ENCODE measurements at places on chromosomes 5 and 9. TPM values are rescaled to one million over a fixed set of nuclear protein-coding genes. Genes with fewer than 3 reads are reported as not detected.

The RGS7BP gene
- total RNA-seq = 0.24 TPM

GRCh38 chr9:118567861-118568260, 801.4 kb downstream of the BRINP1 start:
- no peak for DNase-seq

The SOX30 gene
- 0.15 TPM for total RNA-seq

- no peak for DNase-seq
Measured at GRCh38 chr9:87535817-87536539, 38.3 kb downstream of the DAPK1 start.

DNA sequence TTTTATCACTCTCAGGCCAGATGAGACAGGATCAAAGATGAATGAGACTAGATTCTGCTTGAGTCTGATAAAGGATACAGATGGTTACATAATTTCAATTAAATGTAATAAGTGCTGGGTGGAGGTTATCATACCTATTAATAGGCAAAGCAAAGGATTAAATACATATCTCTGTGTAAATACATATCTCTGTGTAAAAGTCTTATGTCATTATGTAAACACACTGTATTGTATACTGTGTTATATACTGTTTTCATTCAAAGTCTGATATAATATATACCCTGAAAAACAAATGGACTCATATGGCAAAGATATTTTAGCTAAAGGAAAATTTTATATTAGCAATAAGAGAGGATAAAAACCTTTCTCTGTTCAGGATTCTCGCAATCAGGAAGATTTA, 605.8 kb upstream of the PTGER4 start:
- DNase-seq = no peak

DNA sequence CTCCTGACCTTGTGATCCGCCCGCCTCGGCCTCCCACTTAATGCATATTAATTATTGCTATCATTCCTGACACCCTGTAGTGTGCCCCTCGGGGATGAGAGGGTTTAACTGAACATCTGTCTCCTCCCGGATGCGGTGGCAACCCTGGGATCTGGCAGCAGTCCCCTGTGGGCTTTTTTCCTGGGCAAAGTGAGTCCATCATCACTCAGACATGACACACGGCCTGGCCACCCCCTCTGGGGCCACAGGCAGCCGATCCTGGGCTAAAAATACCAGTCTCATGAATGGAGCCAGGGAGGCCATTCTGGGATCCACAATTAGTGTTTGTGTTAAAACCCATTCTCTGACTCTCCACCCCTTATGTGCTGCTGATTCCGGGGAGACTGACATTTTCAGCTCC, 161.2 kb downstream of the RGS3 start:
- no peak for DNase-seq

GRCh38 chr5:150765799-150766169, 7.0 kb upstream of the DCTN4 start:
- no peak for DNase-seq

The LCN1 gene
- total RNA-seq = not detected

DNA sequence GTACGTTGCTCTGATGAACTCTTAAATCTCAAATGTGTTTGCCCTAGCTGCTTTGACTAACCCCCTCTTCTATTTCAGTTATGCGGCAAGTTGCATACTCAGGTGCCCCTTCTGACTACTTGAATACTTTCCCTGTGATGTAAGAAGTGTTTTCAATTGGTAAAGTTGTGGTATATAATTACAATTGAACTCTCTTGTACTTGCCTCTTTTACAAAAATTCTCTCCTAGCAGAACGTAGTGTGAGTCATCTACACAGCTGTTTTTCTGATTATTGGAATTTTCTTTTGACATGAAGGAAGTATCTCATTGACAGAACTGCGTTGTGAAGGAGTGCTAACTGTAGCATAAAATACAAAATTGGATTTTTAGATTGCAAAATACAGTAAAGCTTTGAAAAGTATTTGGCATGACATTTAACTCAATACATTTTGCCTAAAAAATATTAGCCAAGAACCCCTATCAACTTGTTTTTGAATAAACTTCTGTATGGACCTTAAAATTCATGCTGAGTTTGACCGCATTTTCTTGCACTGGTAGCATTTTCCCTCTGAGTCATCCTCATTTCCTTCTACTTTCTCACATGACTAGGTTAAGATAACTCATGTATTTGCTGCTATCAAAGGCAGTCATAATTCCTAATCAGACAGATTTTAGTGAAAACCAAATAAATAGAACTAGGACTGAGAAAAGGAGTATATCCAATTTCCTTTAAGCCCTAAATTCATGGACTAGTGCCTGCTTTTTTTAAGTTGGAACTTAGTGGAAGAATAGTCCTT, 6.3 kb downstream of the CRHBP start:
- DNase-seq = no peak

GRCh38 chr9:120931231-120932085, 4.9 kb upstream of the TRAF1 start:
- no peak for DNase-seq

GRCh38 chr9:75892216-75892911, 1.9 kb downstream of the PCSK5 start:
- peak; percentile 58 for DNase-seq

- no peak for DNase-seq
Measured at GRCh38 chr5:52448111-52448510, 339.6 kb upstream of the ITGA1 start.

- no peak for DNase-seq
Measured at GRCh38 chr9:130192382-130192999, 20.3 kb downstream of the NCS1 start.

- no peak for DNase-seq
Measured at GRCh38 chr5:74294231-74294705, 346.3 kb downstream of the ENC1 start.

DNA sequence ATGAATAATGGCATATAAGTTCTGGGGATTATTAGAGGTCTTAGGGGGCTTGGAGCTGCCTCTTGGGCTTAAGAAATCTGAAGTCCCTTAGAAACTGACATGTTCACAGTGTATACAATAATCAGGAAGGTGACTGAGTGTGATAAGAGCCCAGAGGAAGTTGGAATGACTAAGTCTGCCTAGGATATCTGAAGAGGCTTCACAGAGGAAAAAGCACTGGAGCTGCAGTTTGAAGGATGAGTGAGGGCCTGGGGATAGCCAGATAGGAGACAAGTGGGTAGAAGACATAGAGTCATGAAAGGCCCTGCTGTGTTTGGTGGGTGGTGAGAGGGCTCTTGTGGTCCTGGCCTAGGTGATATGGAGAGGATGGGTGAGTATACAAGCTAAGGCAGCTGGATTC, 8.8 kb downstream of the NEUROG1 start:
- no peak for DNase-seq

The BSPRY gene
- total RNA-seq = 39.9 TPM

The SH3PXD2B gene
- total RNA-seq = 12.6 TPM

- no peak for DNase-seq
Measured at GRCh38 chr9:114719290-114719689, 37.3 kb upstream of the TEX48 start.

GRCh38 chr5:155101697-155102096, 88.1 kb downstream of the KIF4B start:
- DNase-seq = no peak

DNA sequence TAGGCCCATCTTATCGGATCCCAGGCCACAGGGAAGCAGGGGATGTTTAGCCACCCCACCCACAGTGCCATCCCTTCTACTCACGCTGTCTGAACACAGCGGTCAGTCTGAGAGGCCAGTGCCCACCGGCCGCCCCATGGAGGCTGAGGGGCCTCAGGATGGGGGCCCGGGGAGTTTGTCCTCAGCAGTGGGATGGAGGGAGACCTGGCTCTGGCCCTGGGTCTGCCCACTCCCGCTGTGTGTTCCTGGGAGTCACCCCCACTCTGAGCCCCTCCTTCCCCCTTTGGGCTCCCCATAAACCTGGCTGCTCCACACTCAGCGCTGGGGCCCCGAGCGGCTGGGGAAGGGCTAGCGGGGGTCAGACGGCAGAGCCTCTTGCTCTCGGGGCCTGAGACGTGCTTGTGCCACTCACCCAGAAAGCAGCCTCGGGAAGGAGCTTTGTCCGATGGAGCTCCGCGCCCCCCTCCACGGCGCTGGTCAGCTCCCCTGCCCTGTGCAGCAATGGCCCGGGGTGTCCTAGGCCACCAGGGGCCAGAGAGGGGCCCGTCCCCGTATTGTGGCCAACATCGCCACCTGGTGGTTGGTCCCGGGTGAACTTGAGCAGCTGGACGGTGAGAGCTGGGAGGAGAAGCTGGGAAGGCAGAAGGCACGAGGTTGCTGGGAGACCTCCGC, 10.9 kb upstream of the LAMC3 start:
- DNase-seq = peak; percentile 80

The LOX gene
- total RNA-seq = 7.5 TPM

DNA sequence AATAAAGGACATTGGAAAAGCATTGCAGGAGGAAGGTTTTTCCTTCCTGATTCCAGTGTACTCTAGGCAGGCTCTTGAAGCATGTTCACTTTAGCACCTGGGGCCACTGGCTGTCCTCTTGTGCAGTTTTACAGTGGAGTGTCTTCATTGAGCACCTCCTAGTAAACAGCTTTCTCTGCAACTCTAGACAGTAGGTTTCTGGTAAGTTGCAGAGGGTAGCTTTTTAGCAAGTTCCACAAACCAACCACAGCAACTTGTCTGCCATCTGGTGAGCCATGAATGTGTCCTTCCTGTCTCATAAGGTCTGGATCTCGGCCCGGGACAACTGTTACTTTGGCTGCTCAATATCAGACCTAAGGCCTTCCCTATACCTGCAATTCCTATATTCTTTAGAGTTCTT, 488.0 kb downstream of the MAN2A1 start:
- DNase-seq = no peak

GRCh38 chr9:130073373-130073772, 19.7 kb downstream of the GPR107 start:
- DNase-seq = no peak

- no peak for DNase-seq
Measured at GRCh38 chr5:40555886-40556285, 123.8 kb upstream of the PTGER4 start.

GRCh38 chr9:79155308-79155707, 416.5 kb upstream of the TLE4 start:
- no peak for DNase-seq

The PCDHGC5 gene
- total RNA-seq = 0.76 TPM

DNA sequence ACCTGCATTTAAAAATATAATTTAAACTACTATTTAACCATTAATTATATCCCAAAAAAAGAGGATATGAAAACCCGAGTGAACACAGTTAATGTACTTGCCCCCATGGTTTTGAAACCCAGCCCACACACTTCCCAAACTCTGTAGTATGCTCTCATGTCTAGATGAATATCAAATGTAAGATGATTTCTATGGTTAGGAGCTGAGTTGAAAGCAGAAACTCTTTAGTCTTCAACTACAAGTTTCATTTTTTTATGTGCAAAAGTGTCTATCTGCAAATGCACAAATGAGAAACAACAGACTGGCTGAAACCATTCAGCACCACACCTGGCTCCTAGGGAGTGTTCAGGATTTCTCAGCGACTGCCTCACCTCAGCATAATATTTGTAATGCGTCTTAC, 183.3 kb downstream of the SEMA5A start:
- DNase-seq = no peak

The NR2F1 gene
- total RNA-seq = 2.7 TPM

DNA sequence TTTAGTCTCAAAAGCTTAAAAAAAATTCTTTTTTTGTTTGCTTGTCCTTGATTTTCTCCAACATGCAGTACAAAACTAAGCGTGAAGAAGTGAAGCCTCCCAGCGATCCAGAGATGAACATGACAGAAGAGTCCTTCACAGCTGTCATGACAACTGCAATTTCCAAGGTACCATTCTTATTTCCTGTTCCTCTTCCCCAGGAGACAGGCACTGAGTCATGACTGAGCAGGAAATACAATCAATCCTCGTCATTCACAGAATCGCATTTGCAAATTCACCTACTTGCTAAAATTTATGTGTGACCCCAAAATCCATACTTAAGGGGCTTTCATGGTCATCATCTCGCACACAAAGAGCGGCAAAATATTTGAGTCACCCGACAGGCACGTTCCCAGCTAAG, 77.3 kb downstream of the SLC1A1 start:
- DNase-seq = no peak

The TPD52L3 gene
- total RNA-seq = not detected

The MLANA gene
- not detected for total RNA-seq

The MELK gene
- total RNA-seq = 5.2 TPM

- no peak for DNase-seq
Measured at GRCh38 chr5:76384189-76384588, 18.9 kb upstream of the IQGAP2 start.

DNA sequence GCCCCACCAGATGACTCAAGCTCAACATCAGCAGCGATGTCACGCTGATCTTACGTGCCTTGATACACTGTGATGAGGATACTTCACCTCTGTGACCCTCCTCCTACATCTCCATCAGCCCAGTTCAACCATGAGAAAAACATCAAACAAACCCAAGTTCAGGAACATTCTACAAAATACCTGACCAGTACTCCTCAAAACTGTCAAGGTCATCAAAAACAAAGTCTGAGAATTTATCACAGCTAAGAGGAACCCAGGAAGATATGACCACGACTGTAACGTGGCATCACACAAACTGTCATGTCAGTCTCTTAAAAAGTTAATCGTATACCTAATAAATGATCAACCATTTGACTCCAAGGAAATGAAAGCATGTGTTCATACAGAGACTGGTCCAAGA, 90.8 kb downstream of the COL23A1 start:
- DNase-seq = no peak

DNA sequence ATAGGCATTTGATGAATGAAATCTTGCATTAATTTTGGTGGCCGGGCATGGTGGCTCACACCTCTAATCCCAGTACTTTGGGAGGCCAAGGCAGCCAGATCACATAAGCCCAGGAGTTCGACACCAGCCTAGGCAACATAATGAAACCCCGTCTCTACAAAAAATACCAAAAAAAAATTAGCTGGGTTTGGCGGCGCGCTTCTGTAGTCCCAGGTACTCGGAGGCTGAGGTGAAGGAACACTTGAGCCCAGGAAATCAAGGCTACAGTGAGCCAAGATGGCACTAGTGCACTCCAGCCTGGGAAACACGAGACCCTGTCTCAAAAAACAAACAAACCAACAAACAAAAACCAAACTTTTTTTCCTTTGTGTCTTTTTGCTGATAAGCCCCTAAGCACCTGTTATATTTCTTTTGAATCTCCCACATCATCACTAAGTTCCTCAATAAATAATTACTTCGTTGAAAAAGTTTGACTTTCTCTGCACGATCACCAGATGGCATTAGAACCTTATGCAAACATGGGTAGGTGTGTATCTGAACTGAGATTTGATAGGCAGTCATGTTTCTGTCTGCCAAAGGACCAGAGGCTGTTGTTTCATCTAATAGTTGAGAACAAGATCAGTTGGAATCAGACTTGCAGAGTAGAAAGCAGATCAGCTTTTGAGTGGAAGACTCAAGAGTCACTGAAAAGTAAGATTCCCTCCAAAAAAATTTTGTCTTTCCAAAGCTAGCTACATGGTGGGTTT, 5.5 kb upstream of the MATR3 start:
- DNase-seq = no peak

GRCh38 chr5:96790961-96791504, 16.7 kb downstream of the ERAP1 start:
- DNase-seq = no peak

The LCN15 gene
- total RNA-seq = 8.0 TPM

GRCh38 chr5:138789771-138790242, 36.6 kb downstream of the CTNNA1 start:
- no peak for DNase-seq

Measured in left colon (tissue), 2 donors.